ENCODE measurements at places on chromosomes 5 and 9.

DNA sequence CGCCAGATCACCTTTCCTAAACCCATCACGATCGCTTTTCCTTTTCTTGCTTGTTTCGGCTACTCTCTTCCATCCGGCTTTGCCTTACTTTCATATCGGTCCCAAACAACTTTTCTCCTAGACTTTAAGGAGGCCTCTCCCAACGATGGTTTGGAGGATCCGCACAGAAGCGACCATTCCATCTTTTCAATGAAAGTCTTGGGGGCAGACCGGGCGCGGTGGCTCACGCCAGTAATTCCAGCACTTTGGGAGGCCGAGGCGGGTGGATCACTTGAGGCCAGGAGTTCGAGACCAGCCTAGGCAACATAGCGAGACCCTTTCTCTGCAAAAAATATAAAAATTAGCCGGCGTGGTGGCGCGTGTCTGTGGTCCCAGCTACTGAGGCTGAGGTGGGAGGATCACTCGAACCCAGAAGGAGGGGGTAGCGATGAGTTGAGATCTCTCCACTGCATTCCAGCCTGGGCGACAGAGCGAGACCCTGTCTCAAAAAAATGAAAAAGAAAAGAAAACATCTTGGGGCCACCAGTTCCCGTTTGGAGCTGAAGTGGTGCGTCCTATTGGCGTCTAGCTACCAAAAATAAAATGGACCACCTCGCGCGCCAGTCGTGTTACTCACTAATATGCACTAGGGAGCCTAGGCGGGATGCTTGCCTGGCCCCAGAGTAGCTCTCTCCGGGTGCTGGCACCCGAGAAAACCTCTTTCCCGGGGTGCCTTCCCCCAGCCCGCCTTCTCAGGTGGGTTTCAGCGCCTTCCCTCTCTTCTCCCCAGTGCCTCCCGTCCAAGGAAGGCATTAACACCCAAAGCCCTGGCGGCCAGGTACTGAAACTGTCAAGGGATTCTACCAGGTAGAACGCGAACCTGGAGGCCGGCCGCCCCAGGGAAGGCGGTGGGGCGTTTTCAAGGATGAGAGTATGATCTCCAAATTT, 800 bp upstream of the AP3B1 start:
- peak; percentile 51 for DNase-seq

DNA sequence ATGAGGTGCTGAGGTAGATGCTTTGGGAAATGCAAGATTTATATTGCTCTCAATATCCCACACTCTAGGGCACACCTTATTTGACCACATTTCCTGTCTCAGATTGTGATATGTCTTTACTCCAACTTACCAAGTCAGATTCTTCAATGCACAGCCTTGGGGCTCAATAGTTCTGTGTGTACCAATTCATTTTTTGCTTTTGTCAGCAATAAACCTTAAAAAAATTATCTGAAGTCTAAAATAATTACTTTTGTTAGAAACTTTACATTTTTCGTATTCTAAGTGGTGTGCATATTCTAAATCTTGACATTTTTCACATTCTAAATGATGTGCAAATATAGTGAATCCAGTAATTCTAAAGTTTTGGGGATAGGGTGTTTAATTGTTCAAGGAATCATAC, 447.5 kb upstream of the COX7C start:
- no peak for DNase-seq

DNA sequence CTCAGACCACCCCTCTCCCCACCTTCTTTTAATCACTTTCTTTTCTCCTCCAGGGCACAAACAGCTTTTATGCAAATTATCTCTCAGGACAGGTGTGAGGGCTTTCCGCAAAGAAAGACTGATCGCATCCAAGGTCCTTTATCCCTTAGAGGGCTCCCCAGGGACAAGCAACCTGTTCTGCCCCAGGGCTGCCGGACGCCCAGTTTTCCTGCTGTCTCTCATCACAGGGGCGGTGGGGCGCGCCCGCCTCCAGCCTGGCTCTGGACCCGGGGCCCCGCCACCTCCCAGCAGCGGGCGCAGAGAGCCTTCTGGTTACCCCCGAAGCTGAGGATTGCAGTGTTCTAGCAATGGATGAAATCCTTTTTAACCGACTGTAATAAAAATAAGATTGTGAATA, 266.1 kb downstream of the CWC27 start:
- DNase-seq: no peak

DNA sequence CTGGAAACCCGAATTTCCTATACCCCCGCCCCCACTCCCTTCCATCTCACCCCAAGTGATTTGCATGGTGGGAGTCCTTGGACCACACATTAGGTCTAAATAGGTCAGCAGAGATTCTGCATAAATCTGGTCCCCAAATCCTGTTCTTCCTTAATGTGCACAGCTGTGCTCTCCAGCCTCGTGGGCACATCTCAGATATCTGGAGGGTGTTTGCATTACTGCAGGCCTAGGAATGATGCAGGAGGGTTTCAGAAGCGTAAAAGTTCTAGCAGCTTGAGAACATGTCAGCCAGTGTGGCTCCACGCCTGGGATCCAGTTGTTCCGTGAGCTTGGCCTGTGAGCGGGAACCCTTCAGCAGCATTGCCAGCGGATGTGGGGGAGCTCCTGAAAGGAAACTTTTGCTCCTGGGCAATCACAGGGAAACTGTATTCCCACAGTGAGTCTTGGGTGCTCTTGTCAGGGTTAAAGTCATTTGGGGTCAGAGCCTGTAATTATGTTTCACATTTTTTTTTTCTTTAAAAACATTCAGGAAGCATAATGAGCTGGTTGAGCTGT, 12.9 kb downstream of the ARHGAP26 start:
- DNase-seq: no peak

GRCh38 chr9:134502809-134503211, 138.8 kb upstream of the COL5A1 start:
- no peak for DNase-seq

- DNase-seq: no peak
Observed at GRCh38 chr5:31415009-31415923, 116.6 kb downstream of the DROSHA start.

GRCh38 chr5:144024545-144024944, 145.9 kb downstream of the YIPF5 start:
- no peak for DNase-seq

DNA sequence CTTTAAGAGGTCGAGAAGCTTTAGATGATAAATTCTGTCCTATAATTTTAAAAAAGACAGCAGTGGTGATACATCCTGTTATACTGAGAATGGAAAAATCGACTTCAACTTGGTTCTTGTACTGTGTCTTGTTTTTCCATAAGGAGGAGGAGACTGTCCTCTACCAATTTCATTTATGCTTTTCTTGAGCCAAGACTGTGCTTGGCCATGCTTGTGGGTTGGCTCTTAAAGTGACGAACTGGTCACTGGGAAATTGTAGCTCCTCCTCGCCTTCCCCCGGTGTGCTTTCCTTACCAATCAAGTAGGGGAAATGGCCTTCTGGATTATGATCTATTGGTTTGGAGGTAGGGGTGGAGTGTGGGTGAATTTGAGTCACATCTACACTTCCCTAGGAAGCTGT, 67.1 kb upstream of the HSPB3 start:
- no peak for DNase-seq

- peak; percentile 61 for DNase-seq
Observed at GRCh38 chr5:95644351-95645042, 2.1 kb upstream of the RFESD start.

DNA sequence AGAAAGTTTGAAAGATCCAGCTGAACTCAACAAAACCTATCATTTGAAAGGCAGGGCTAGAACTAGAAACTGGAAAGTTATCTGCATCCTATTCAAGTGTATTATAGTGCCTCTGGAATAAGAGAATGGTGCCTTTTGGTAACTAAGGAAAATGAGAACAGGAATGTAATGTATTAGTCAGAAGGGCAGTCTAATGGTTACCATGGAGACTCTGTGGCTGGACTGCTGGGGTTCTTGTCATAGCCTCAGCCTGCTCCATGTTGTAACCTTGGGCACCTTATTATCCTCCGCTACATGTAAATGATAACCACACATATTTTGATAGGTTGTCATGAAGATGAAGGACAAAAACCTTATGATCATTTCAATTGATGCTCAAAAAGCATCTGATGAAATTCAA, 24.6 kb upstream of the IFNB1 start:
- DNase-seq: no peak

DNA sequence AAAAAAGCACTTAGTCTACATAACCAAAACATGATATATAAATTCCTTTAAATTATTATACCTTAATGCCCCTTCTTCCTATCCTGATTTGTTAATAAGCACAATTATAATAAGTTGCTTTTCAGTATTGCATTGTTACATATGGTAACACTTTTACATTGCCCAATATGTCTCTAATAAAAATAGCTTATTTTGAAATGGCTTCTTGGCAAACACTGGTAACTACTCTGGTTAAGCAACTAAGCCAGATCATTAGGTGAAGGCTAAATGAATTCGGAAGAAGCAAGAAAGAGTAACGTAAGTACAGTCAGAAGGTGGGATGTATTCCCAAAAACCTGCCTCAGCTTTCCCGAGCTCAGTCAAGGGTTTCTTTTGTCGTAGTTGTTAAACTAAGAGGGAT, 85.3 kb downstream of the TTC39B start:
- DNase-seq: no peak

GRCh38 chr5:176574297-176574591, 25.1 kb downstream of the CDHR2 start:
- no peak for DNase-seq

DNA sequence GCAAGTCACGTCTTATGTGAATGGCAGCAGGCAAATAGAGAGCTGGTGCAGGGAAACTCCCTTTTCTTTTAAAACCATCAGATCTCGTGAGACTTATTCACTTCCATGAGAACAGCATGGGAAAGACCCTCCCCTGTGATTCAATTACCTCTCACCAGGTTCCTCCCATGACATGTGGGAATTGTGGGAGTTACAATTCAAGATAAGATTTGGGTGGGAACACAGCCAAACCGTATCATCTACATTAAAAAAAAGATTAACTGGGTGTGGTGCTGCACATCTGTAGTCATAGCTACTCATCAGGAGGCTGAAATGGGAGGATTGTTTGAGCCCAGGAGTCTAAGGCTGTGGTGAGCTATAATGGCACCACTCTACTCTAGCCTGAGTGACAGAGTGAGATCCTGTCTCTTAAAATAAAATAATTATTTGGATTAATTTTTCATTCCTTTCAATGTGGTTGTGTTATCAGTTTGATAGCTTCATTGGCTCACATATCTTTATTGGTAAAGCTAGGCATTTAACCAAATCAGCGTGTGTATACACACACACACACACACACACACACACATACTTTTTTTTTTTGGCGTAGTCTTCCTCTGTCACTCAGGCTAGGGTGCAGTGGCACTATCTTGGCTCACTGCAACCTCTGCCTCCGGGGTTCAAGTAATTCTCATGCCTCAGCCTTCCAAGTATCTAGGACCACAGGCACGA, 21.8 kb downstream of the DENND4C start:
- DNase-seq: no peak

DNA sequence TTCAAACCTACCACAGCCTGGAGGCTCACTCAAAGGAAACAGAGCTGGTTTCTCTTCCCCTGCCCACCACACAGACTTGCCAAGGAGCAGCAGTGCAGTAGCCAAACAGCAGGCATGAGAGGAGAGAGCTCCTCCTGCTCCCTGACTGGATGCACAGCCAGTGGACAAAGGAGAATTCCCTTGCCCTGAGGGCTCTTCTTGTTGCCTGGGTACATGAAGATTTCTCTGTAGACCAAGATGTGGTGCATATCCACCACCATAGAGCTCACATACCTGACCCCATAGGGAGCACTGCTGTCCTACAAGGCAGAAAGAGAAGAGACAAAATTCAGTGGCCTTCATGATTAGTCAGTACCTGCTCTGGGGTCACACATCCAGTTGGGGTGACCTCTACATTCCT, 56.3 kb upstream of the SPATA31E1 start:
- DNase-seq: no peak

DNA sequence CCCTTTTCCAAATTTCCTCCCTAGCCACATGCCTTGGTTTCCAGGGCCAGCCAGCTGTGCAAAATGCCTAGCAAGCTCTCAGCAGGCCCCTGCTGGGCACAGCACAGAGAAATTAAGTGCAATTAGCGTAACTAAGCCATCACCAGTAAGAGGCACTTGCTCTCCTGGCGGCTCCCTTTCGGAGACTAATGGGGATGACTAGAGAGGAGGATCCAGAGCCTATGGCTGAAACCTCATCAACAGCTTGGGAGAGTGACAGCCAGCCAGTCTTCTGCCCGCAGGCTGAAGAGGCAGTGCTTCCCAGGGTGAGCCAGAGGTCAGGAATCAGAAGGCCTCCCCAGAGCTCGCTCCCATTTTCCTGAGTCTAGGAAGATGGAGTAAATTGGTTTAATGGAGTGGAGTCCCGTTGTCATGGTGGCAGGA, 108.4 kb downstream of the KCNIP1 start:
- DNase-seq: peak; percentile 84

DNA sequence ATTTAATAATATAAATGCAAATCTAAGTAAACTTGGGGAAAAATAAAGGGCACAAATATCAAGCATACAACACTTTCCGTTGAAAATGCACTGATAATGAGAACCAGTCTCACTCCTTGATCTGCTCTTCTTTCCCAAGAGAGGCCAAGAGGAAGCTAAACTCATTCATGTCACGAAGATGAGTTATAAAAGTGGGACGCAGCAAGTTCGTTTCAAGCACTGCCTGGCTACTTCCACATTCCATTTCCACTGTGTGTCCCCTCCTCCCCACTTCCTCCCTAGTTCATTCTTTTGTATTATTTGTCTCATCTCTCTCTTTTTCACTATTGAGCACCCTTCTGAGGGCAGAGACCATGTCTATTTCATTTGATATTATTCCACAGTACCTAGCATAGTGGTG, 158.1 kb downstream of the SLC24A2 start:
- no peak for DNase-seq

DNA sequence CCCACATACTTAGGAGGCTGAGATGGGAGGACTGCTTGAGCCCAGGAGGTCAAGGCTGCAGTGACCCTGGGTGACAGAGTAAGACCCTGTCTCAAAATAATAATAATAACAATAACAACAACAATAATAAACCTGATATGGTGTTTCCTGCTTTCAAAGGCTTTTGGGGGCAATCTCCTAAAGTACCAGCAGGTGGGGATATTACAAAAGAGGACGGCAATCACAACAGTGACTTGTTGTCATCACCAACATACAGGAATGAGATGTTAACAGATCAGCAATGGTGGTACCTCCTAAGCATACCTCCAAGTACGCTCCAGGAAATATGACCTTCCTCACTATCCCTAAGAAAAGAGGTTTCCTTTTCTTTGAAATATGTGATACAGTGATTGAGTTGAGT, 91.1 kb upstream of the RNF180 start:
- DNase-seq: peak; percentile 23

DNA sequence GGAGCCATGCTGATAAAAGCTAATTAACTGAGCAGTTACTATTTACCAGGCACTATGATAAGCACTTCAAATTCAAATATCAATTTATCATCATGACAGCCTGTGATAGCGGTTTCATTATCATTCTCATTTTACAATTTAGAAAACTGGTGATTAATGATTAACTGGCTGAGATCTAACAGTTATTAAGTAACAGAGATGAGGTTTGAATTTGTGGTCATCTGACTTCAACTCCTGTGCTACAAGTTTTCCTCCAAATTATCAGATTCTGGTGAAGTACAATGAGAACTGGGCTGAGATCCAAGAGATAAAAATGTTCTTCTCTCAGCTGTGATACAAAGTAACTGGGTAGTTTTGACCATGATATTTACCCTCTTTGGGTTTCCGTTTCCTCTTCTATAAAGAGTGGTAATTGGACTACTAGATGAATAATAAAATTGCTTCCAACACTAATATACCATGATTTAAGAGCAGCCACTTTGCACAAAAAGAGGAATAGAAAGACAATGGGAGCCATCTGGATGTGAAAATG, 74.5 kb upstream of the CCNG1 start:
- no peak for DNase-seq

GRCh38 chr9:122265149-122265915, 650 bp downstream of the MRRF start:
- DNase-seq: no peak

GRCh38 chr9:94065535-94065961, 18.7 kb upstream of the PTPDC1 start:
- peak; percentile 52 for DNase-seq
